ENCODE measurements at places on chromosomes 6 and 20.

DNA sequence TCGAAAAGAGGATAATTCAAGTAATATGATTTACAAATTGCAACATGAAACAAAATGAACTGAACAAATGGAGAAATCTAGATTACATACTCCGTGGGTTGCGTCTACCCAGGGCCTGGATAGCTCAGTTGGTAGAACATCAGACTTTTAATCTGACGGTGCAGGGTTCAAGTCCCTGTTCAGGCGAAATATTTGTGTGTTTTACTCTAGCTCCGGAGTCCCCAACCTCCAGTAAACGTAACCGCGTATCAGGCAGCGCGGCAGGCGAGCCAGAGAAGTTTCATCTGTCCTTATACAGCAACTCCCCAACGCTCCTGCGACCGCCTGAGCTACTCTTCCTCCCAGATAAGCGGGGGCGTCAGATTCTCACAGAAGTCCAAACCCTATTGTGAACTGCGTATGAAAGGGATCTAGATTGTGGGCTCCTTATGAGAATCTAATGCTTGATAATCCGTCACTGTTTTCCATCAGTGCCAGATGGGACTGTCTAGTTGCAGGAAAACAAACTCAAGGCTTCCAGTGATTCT is 176.1 kb downstream of the TRIM27 start:
- DNase-seq: peak; percentile 90

GRCh38 chr6:27135087-27135657 is 112.3 kb upstream of the PRSS16 start:
- no peak for DNase-seq

- DNase-seq: no peak
Measured at GRCh38 chr6:170156448-170157375, 134.2 kb downstream of the DLL1 start.

- no peak for DNase-seq
Measured at GRCh38 chr20:63164484-63165355, 51.2 kb downstream of the YTHDF1 start.
